ENCODE measurements at places on chromosomes 4 and X. TPM values are rescaled to one million over a fixed set of nuclear protein-coding genes. Genes with fewer than 3 reads are reported as not detected.

The RPS3A gene
- 2,117 TPM for total RNA-seq

DNA sequence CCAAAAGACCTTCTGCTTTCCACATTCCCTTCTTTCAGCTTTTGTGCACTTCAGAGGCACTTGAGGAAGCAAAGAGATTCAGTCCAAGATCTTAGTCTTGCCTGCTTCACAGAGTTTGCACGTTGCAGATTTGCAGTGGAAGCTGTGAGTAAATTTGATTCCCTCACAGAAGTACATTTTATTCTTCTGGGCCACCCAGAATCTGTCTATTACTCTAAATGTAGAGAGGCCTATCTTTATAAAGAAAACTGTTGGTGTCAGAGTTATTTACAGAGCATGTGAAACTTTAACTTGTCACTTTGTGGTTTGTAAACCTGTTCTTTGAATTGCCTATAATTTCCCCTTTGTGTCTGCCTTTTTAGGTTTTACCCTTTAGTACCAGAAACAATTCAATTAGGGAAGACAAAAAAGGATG lies 15.5 kb downstream of the SPRY1 start:
- DNase-seq = no peak

DNA sequence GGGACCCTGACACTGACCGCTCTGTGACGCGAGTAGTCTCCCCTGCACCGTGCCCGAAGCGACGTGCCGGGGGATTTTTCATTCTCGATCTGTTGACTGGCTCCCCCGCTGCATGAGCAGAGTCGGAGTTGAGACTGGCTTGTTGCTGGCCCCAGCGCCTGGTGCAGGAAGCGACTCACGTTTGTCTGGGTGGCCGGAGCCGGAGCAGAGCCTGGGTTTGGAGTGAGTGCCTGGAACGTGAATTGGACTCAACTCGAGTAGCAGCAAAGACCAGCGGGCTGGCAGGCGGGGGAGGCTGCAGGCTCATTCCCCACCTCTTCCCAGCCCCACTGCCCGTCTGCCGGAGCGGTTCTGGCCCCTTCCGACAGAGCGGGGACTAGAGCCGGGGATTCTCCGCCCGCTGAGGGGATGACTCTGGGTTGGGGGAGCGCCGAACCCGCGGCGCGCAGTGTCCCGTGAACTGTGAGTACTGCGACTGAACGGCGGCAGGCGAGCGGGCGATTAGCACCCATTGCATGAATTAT lies 554 bp downstream of the PCDH7 start:
- peak; percentile 31 for DNase-seq

DNA sequence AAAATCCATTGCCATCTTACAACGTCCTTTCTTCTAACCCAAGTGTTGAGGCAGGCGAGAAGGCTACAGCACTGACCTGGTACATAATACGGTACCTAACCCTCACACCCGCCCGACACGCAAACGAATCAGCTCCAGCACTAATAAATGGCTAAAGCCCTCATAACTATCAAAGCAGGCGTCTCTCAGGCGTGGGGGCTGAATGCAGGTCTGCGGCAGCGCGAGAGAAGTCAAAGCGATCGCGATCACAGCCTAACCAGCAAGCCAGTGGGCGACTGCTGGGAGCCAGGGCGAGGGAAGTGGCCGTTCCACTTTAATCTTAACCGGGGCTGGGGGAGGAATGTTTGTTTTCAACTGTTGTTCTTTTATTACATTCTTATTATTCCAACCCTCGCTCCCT lies 1.5 kb downstream of the CDX4 start:
- DNase-seq = no peak

GRCh38 chr4:41644915-41645295 lies 103.6 kb downstream of the PHOX2B start:
- no peak for DNase-seq

GRCh38 chrX:134484039-134484438 lies 24.1 kb downstream of the HPRT1 start:
- DNase-seq = peak; percentile 65

The SEPTIN11 gene
- 161 TPM for total RNA-seq

DNA sequence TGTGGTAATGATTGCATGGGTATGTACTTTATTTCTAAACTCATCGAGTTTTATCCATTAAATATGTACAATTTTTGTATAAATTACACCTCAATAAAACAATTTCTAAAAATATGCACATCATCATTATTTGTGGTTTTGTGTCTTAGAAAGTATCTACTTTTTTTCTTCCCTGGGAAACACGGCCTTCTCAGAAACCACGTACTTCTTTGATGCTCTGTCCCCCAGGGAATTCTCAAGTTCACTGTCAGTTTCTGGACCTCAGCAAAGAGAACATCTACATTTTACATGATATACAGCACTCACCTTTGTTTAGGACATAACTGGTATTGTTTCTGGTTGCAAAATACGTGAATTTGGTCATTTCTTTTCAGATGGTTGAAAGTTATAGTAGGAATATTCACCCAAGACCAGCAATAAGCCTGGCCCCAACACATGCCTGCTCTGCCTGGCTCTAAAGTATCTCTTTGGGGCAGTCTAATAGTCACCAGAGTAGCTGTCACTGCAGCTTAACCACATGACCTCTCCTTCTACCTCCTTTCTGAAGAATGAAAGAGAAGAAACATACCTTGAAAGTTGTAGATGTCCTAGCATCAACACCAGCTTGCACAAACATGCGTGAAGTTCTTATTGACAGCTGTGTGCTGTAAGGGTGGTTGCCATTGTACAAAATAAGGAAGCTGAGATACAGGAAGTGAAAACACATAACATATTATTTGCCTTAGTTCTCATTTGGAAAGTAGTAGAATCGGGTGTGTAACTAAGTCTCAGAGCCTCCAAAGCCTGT lies 48.4 kb upstream of the SPANXN4 start:
- DNase-seq = no peak

DNA sequence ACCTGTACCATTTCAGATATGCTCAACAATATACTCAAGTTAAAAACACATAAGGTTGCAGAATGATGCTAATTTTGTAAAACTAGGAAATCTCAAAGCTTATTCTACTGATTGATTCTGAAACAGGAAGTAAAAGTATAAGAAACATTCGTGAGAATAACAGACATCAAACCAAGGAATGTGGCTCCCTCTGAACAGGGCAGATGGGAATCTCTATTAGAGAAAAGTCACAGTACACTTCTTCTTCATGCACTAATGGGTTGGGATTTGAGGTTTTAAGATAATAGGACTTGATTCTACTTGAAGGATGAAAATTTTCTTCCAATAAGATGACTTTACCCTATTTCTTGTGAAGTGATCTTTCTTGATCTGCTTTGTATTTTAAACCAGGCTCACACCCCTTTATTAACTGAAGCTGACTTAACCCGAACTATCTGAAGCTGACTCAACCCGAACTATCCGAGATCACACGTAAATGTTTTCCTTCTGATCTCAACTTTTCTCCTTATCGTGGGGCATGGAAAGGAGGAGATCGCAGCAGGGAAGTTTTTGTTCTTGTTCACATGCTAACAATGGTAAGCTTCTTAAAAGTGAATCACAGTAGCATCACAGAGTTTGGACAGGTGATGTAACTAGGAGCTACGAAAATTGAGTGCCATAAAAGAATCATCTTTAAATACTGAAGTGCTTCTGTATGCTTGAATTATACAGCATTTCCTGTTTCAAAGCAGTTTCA lies 363.1 kb upstream of the ZFP42 start:
- DNase-seq = no peak

The HERC6 gene
- 1.6 TPM for total RNA-seq

DNA sequence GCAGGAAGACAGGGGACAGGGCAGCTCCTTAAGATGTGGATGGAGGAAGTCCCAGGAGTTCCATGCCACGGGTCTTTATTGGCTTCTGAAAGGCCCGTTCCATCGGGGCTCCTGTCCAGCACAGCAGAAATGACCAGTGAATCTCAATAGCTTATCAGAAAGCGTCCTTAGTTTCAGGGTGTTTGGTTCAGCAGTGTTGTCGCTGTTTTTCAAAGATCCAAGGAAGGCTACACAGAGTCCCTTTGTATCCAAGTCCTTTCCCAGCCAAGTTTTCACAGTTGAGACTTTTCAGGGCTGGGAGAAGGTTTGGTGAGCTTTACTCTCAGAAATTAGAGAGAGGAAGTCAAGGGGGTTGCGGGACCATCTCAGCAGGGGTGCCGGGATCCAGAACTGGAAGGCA lies 5.0 kb upstream of the ZCCHC4 start:
- DNase-seq = no peak

The LYAR gene
- total RNA-seq = 9.9 TPM

- DNase-seq = no peak
Measured at GRCh38 chr4:66373268-66373667, 703.0 kb upstream of the EPHA5 start.

DNA sequence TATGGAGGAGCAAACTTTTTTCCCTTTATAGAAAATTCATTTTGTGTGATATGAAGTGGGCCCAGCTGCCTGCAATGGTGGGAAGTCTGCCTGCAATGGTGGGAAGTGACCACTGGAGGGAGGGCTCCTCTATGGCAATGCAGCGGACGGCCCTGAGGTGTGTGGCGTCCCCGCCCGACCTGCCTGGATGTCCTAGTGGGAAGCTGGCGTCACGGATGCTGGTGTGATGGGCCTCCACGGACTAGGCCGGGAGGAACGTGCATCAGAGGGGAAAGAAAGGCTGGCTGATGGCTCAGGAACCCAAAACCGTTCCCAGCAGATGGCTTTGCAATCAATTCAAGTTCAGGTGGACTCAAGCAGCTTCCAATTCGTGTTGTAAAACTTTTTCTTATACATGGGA lies 177.9 kb downstream of the AFAP1 start:
- peak; percentile 90 for DNase-seq

- DNase-seq = peak; percentile 36
Measured at GRCh38 chr4:15809058-15809457, 30.9 kb downstream of the CD38 start.

DNA sequence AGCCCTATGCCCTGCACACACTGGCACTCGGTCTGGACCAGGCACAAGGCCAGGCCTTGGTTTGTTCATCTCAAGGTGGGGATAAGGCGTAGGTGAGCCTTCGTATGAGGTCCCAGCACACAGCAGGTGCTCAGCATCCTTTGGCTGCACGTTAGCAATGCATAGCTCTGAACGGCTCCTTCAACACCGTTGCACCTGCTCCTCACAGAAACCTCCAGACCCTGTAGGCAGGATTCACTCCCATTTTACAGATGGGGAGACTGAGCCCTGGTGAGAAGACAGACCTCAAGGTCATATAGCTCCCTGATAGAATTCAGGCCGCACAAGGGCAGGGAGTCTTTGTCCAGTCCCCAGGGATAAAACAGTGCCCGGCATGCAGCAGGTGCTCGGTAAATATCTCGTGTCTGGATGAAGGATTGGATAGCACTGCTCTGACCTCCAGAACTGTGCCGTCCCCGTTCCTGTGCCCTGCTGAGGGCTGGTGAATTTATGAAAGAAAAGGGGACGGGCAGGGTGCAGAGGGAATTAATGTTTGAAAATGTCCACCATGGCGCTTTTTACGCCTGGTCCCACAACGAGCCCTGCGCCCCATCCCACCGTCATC lies 2.4 kb downstream of the PPP2R2C start:
- no peak for DNase-seq

- no peak for DNase-seq
Measured at GRCh38 chr4:123568936-123569335, 172.3 kb downstream of the SPRY1 start.

The RBMX2 gene
- 20.5 TPM for total RNA-seq

DNA sequence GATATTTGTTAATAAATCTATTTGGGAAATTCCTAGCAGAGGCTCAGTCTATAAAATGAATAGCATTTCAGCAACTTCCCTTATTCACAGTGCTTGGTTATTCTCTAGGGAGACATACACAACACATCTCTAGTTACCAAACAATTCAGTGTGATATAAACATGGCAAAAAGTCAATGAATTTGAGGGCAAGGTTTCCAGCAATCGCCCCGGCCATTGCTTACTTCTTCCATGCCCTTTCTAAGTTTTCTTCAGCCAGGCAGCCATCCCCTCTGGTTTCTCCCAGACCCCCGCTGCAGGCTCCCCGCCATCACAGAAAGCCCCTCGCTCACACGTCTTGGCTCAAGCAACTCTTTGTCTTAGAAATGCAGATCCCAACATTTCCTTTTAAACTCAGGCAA lies 4.4 kb downstream of the TLR7 start:
- DNase-seq = no peak

The CTAG1B gene
- total RNA-seq = not detected

- DNase-seq = no peak
Measured at GRCh38 chr4:99352602-99353537, at the start of gene ADH1C. Gene ADH1C (minus strand): TSS chr4:99352746. CDS start chr4:99352675, 71 bp downstream.

- no peak for DNase-seq
Measured at GRCh38 chr4:112664611-112665010, 27.7 kb downstream of the LARP7 start.

DNA sequence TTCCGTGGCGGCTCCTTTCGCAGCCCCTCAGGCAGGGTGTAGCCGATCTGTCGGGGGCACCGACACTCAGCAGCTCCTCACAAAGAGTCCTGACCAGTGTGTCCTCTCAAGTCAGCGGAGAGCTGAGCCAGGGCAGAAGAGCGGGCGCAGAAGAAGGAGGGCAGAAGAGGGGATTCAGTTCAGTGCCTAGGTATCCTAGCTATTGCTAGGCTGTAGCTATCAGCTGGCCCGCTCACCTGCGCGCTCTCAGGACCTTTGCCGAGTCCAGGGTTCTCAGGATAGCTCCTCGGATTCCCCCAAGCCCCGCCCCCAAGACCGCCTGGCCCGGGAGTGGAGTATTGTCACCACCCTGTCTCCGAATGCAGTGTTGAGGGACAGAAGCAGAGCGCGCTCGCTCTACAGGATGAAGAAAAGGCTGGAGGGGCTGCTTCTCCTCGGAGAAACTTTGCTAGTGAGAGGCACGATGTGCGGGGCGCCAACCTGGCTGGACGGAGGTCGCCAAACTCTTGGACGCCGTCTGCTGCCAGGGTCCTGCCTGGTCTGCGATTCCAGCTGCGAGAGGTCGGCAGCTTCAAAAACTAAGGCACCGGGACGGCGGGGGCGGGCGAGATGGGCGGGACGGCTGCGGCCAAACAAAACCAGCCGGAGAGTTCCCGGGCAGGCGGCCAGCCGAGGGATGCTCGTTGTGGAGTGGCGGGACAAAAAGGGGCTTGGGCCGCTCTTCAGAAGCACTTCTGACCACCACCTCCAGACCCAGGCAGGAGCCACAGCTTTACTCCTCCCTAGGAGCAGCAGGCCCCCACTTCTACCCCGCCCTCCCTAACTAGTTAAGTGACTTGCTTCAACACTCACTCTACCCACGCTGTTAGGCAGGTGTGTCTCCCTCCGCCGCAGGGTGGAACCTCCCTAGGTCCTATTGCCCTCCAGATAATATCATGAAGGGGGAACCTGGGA lies at the start of gene XKRX:
Gene XKRX, minus strand, starts transcription at position 258 of the 954 bp plus-strand sequence. CDS start 613 bp downstream, outside the sequence.
- DNase-seq = peak; percentile 19
